Activated CD4-positive, alpha-beta T cell treated with anti-CD3 and anti-CD28 coated beads, Interleukin-2, amount 50 U/mL, for 24 hours (primary cell): ENCODE measurements at places on chromosomes 12 and 14.

- no peak for DNase-seq
Observed at GRCh38 chr12:51847643-51848325, 734 bp downstream of the FIGNL2 start.

GRCh38 chr12:124179936-124180607 is 114.8 kb upstream of the RFLNA start:
- DNase-seq: no peak

GRCh38 chr14:79972230-79972629 is 239.1 kb downstream of the DIO2 start:
- DNase-seq: no peak

GRCh38 chr12:77300811-77301210 is 235.4 kb upstream of the E2F7 start:
- DNase-seq: no peak

DNA sequence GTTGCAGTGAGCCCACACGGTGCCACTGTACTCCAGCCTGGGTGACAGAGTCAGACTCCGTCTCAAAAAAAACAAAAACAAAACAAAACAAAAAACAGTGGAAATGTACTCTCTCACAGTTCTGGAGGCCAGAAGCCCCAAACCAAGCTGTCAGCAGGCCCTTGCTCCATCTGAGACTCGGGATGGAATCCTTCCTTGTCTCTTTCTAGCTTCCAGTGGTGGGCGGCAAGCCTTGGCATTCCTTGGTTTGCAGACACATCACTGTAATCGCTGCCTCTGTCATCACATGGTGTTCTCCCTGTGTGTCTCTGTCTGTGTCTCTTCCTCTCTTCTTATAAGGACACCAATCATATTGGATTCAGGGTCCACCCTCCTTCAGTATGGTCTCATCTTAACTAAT is 6.4 kb downstream of the TNS2 start:
- no peak for DNase-seq

- no peak for DNase-seq
Observed at GRCh38 chr14:105023144-105023543, 2.3 kb upstream of the CDCA4 start.

DNA sequence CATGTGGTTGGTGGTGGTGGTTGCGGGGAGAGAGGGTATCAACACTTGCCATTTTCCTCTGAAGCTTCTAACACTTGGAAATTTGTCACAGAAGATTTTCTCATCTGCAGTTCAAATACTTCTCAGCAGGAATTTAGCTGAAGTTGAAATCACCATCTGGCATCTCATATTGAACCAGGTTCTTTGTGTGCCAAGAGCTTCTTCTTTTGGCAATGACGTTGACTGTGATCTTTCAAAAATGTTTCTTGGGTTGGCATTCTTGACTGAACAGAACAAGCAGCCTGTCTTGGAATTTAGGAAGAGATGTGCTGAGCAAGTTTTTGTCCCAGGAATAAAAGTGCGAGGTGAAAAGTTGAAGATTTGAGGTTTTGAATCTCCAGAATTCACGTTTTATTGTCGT is 8.7 kb upstream of the NIN start:
- no peak for DNase-seq

- DNase-seq: no peak
Observed at GRCh38 chr12:97575403-97576193, 113.0 kb downstream of the RMST start.

DNA sequence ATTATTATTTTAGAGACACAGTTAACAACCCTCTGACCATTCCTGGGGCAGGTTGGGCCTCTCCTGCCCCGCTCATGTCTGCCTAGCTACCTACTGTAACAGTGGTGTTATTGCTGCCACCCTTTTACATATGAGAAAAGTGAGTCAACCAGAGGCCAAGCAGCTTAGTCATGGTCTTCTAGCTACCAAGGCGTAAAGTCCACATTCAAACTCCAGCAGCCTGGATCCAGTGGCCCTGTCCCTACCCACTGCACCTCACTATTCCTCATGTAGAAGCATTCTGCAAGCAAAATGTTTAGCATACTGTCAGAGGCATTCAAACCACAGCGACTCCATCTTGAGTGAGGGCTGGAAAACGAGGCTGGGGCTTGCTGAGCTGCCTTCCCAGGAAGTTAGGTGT is 95.8 kb downstream of the SLC15A4 start:
- DNase-seq: no peak

DNA sequence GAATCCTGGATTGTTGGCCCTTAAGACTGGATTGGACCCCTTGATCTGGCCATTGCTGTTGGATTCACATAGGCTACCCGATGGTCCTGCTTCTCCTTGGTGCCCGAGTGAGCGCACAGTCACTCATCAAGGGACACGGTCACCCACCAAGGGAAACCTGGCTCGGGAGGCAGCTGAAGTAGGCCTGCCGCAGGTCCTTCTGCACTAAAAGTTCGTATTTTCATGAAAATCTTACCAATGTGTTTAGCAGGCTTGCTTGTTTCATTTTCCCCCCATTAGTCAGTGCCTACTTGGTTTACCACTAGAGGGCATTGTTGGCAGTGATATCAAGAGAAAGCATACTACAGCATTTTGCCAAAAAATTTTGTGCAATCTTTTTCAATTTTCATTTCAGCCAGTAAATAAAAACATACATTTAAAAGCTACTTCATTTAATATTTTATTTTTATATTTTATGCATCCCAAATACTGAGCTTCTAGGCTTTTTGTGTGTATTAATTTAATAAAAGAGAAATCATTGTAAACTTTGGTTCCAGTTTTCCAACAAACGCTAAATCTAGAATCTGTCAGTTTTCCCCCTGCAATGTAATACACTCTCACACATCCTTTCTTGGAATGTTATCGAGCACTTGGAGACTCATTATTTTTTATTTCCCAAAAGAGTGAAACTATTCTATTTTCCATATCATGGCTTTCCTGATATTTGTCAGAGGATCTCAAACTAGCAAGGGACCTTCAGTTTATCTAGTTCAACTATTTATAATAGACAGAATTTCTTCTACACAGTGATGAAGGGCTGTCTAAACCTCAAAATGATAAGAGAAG is 116.7 kb downstream of the LMNTD1 start:
- DNase-seq: peak; percentile 20

- DNase-seq: no peak
Observed at GRCh38 chr12:131287015-131287937, 333.6 kb downstream of the ADGRD1 start.

- DNase-seq: no peak
Observed at GRCh38 chr14:102087762-102088011, 843 bp upstream of the HSP90AA1 start.

DNA sequence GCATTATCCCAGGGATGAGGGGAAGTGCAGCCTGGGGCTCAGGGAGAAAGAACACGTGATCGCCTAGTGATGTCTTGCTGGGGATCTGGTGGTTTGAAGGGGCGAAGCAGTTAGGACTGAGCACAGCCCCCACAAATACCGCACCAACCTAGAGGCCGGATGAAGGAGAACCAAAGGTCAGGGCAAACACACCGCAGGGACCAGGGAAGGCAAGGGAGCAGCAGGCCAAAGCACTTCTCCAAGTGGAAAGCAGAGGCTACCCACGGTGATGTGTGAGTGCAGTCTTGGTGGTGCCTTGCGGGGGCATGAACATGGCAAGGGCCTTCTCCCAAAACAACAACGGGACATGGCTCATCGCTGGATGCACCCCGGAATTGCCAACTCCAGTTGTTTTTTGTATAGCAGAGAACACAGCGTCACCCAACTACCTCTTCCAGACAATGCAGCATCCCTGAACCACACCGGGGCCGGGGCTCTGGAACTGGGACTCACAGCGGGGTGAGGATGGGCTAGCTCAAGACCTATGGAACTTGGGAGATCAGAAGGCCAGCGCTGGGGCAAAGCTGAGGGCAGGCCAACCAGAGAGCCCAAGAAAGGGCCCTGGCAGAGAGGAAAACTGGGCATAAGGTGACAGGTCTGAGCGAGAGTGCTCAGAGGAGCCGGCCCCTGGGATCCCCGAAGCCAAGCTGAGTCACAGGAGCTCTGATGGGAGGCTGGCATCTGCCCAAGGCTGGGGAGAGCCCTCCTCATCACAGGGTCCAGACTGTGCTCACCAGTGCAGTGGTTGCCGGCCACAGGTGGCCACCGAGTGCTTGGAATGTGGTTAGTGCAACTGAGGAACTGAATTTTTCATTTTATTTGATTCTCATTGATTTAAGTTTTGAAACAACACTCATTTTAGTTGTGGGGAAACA is 11.1 kb downstream of the GALNT16 start:
- DNase-seq: no peak

- no peak for DNase-seq
Observed at GRCh38 chr14:68250927-68251768, 431.6 kb downstream of the RAD51B start.

- DNase-seq: no peak
Observed at GRCh38 chr14:30883508-30884294, 9.3 kb downstream of the COCH start.

- DNase-seq: no peak
Observed at GRCh38 chr12:18750085-18750484, 12.2 kb downstream of the CAPZA3 start.

DNA sequence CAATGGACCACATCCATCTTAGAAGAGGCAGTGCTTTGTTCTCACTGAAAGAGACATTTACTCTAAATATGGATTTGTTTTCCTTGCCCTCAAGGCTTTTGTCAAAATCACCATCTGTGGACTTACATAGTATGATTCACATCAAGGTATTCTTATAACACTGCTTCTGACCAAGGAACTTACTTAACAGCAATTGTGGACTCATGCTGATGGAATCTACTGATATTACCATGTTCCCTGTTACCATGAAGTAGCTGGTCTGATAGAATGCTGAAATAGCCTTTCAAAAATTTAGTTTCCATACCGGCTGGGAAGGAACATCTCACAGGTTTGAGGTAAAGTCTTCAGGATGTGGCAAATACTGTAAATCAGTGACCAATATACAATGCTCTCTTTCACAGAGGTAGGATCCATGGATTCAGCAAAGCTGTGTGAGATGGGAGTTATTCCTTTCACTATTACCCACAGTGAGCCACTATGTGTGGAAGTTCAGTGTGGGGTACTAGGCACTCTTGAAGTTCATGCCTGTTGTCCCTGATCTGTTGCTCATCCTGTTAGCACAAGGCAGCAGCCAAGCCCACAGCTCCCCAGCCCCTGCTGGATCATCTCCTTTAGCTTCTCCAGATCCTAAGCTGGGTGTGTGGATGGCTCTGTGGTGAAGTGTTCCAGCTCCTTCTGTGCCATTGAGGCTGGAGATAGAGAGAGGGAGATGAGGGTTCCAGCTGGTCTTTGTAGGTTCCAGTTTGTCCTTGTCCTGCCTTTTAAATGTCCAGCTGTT is 126.4 kb downstream of the ATP23 start:
- DNase-seq: no peak

DNA sequence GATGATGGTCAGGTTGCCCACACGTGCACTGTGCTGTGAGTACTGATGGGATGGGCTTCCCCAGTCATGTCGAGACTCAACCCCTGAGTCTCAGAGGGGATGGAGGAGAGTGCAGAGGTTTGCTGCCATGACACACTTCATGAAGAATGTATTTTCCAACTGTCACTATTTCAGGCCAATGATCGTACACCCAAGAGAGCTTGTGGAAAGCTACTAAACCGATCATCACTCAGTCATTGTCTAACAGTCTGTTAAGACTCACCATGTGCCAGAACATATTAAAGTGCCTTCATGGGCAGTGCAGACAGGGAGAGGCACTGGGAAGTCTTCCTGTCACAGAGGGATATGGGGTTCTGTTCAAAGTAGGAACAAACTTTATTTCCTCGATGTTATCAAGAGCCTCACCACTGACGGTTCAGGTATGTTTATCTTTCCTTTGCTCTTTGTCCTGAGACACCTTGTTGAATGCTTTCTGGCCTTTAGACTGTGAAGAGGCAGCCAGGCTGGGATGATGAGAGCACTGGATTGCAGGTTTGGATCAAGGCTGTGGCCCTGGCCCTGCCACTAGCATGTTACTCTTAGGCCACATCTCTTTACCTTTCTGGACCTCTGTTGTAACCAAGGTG is 41.6 kb upstream of the NTF3 start:
- DNase-seq: no peak

DNA sequence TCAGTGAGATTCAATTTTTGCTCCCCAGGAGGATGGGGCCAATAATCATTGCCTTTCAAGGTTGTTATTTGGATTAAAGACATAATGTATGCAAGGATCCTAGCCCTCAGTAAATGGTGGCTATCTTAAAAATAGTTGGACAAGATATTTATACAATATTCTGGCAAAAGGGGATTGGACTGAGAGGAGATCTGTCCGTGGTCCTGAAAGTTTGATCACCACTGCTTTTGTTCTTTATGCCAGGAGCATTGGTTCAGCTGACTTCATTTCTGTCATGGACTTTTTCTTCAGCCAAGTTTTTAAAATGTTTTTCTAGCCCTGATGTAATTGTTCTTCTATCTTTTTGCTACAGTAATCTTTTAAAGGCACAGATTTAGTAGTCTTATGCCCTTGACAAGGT is 70.2 kb upstream of the TCL1A start:
- no peak for DNase-seq

- peak; percentile 47 for DNase-seq
Observed at GRCh38 chr12:50055831-50056638, 1.4 kb upstream of the ASIC1 start.

DNA sequence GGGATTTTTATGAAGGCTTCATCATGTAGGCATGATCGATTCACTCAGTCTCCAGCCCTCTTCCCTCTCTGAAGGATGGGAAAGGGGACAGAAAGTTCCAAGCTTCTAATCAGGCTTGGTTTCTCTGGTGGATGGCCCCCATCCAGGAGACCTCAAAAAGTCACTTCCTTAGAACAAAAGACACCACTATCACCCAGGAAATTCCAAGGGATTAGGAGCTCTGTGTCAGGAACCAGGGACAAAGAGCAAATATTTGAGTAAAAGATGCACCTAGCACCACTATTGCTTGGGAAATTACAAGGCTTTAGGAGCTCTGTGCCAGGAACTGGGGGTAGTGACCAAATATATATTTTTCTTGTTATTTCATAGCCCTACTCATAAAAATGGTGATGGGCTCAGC is 33.6 kb upstream of the TMX1 start:
- DNase-seq: no peak

DNA sequence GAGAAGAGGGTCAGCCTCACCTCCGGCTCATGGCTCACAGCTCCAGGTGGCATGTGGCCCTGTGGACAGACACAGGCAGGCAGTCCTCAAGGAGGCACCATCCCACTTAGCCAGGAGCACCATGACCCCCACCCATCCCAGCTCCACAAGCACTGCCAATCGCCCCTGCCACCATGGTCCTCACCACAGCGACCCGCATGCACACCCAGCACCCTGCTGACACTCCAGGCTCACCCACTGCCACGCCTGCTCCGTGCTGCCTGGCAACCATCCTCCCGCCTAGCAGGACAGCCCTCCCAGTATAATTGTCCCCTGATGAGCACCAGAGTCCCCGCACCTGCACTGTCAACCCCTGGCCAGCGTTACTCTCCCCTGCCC is 50.9 kb downstream of the TRPV4 start:
- DNase-seq: no peak

- no peak for DNase-seq
Observed at GRCh38 chr14:84969501-84969900, 560.4 kb upstream of the FLRT2 start.

- no peak for DNase-seq
Observed at GRCh38 chr14:102316338-102316742, 3.2 kb upstream of the ZNF839 start.

DNA sequence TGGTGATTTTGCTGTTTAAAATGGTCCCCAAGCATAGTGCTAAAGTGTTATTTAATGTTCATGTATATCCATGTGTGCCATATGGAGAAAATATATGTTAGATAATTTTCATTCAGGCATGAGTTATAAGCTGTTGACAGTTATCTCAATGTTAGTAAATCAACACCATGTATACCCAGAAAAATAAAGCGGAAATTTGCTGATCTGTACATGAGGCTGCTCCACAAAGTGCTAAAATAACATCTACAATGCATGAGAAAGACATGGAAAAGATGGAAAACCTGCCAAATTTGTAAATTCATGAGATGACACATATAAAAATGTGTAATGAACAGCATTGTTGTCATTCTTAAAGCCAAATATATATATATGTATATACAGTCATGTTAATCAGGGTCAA is 1199.2 kb downstream of the FSCB start:
- DNase-seq: no peak
